GOT3 (cell line): ENCODE measurements at places on chromosomes 2 and 18.

DNA sequence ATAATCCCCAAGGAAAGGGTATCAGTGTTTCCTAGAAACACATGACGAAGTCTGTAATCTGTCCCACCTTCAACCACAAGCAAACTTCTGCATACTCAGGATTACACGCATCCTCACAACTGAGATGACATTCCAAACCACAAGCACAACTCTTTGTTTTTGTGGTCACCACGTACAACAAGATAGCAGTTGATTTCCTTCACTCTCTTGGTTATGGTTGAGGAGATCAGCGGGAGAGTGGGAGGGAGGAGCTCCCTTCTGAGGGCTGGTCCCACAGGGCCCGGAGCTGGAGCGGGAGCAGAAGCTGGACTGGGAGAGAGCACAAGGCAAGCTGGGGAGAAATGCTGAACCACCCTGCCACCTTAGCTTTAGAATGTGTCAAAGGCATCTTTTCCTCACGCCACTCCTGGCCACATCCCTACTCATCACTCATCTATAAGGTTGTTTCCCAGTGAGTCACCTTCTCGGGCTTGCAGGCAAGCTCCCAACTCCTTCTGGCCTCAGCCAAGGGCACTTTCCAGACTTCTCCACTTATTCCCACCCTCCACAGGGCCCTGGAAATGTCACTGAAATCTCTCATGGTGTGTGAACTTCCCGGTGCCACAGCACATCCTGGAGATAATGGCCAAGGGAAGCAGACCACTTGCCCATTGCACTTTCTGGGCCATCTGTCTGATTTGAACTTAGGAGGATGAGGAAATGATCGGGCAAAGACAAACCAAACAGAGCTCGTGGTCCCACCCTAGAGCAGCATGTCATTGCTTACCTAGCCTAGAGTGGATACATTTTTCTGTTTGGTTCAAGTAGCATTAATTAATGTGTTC lies 98.9 kb upstream of the LGALSL start:
- DNase-seq = peak; percentile 27

DNA sequence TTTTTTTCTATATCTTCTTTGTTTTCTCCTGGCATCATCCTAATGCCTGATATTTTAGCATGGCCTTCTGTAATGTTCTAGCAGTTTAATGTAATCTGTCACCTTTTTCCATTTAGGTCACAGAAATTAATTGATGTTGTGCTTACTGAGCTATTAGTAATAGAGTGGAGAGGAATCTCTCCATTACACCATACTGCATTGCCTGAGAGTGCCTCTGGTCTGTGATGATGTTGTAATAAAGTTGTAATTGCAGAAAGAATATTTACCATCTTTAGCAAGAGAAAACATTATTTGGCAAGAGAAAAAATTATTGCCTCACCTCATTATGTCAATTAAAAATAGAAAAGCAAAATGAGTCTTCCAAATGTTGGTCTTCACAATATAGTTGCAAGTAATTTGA lies 213.2 kb downstream of the KCNJ3 start:
- no peak for DNase-seq

DNA sequence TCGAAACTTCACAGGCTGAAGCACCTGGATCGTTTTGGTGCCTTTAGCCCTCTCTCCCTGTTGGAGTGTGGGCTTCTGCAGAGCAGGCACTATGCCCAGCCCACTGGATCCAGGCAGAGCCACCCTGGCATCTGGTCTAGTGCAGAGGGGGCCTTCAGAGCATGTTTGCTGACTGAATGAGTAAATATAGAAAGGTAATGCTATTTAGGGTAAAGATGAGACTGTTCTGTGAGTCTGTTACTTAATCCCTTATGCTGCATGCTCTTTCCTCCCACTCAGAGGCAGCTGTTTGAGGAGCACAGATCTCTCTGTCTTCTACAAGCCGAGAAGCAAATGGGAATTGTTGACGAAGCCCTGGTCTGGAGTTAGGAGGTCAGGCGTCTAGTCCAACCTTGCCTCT lies 130.2 kb downstream of the RGPD3 start:
- no peak for DNase-seq

GRCh38 chr2:214130114-214130513 lies 280.7 kb upstream of the VWC2L start:
- DNase-seq = no peak

- DNase-seq = no peak
Measured at GRCh38 chr2:55879976-55880375, 43.6 kb downstream of the EFEMP1 start.

GRCh38 chr18:46732801-46733200 lies 24.1 kb downstream of the ST8SIA5 start:
- DNase-seq = no peak

DNA sequence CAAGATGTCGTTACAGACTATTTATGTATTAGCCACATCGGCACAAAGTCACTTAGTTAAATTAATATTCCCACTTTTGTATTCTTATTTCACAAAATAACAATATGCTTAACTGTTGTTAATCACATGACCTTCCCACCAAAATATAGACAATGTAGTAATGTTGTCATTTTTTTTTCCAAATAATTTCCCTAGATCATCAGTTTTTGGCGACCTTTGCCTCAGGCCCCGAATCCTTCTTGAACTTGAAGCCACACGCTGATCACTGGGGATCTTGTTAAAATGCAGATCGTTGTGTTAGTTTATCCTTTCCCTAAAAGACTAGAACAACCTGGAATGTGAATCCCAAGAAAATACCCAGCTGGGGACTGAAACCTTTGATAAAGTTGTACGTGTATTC lies 497.6 kb downstream of the SUCLG1 start:
- DNase-seq = no peak

DNA sequence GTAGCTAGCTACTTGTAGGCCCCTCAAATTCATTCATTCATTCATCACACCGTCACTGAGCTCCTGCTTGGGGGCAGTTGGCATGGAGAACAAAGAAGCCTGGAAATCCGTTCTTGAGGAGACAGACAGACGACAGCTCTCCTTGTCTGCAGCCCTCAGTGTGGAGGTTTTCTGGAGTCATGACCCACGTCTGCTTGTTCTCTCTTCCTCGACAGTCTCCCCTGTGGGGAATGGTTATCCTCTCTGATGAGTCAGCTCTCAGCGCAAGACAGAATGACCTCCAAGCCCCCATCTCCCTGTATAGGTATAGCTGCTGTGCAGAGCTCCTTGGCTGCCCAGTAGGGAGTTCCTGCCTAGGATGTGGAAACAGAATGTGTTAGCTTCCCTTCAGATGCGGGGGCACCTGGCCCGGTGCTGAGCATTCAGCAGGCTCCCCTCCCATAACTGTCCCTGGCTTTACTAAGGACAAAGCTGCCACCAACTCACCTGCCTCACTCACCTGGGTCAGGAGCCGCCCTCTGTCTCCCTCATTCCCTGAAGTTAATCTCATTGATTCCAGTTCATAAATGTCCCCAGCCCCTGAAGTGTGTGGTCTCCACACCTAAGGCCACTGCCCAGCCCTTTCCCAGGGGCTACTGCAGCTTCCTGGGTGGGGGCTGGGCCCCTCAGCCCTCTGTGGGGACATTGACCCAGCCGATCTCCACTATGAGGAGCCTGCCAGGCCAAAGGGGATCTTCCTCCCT lies 124.7 kb downstream of the ACKR3 start:
- no peak for DNase-seq

DNA sequence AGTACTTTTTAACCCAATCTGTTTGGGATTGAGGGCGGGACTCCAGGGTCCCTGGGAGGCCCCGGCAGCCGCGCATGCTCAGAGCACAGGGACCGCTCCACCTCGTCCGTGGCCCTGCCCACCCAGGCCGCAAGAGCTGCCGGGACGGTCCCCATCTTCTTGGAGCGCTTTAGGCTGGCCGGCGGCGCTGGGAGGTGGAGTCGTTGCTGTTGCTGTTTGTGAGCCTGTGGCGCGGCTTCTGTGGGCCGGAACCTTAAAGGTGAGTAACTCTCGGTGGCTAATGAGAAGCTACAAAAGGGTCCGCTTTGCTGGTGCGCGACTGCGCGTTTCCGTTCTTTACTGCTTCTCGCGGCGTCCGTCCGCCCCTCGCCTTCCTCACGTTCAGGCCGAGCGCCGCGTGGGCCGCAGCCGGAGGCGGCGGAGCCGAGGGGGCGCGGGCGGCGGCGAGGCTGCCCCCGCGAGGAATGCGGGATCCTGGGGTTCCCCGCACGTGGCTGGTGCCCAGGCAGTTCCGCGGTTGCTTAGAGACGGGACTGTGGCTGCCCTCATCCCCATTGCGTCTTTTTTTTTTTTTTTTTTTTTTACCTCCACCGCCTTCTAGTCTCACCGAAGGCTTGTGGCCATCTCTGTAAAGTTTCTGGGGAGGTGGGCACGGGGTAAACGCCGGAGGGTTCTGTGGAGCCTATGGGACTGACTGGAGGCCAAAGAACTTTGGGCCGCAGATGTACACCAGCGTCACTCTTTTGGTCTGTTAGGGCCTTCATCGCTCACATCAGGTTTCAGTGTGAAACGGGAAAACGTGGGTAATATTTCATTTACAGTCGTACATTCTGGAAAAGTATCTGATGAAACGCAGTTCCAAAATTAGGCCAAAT lies at the start of gene SSB:
Gene SSB (plus strand): TSS at position 154 of the 875 bp plus-strand sequence. CDS start 2,090 bp downstream, outside the sequence.
- peak; percentile 68 for DNase-seq

- DNase-seq = no peak
Measured at GRCh38 chr18:24346254-24346653, 51.4 kb downstream of the OSBPL1A start.

DNA sequence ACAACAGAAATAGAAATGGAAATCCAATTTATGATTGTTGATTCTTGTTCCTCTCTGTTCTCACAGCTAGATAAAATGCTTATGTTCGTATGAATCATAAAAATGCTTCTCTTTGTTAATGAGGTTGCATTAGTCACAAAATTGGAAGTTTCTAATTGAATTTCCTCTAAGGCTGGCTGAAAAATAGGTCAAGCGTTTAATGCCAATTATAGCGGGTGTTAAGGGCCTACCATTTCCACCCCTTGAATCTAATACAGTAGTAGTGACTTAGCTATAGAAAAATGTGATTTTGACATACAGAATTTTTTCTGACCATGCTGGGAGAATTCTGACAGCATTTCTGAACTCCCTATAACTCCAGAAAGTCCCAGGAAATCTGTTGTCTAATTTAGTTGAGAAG lies 107.1 kb downstream of the TTN start:
- no peak for DNase-seq

DNA sequence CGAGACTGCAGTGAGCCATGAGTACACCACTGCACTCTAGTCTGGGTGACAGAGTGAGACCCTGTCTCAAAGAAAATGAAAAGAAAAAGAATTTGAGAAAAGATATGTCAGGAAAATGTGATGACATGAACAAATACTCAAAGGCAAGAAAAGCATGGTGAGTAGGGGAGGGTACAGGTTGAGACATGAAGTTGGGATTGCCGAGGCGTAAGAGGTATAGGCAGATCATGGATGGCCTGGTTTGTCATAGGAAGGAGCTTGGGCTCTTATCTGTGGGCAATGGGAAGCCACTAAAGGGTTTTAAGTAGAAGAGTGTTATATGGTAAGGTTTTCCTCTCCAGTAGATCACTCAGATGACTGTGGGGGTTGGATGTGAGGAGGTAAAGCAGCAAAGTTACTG lies 32.3 kb downstream of the SPAST start:
- no peak for DNase-seq

DNA sequence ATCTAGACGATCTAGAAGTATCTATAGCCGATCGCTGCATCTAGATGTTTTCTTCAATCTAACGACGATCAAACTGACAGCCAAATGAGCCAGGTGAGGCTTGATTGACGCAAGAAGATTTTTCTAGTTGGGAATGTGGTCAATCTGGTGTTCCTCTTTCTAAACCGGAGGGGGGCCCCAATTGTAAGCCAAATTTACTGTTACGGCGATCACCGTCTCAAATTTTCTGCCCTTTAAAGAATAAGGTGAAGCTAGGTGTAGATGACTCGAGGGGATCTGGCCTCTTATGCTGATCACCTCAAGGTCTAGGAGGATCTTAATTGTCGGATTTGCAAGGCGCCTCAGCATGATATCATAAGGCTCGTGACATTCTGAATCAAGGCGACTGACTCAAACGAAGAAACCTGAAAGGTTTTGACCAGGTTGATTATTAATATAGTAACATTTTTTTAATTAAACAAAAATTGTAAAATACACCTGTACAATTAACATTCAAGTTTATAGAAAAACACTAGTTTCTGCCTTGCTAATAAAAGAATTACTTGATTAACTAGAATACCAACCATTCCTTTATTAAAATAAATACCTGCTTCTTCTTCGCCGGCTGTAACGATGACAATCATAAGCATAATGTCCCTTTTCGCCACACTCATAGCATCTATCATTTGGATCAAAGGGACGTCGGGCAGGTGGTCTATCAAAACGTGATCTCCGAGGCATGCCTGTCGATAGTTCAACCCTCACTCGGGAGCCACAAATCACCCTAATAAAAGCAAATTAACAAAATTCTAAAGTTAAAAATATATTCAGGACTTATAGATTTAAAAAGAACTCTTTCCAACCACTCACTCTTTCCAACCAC lies 2.0 kb downstream of the SRSF7 start:
- DNase-seq = no peak
